CD4-positive, alpha-beta T cell treated with Interleukin-10 for 1 hour (primary cell): ENCODE measurements at places on chromosomes 7 and 10.

GRCh38 chr7:135197343-135197742 is 14.0 kb downstream of the WDR91 start:
- DNase-seq: no peak

GRCh38 chr7:17679458-17679857 is 260.8 kb downstream of the SNX13 start:
- DNase-seq: no peak

- DNase-seq: no peak
Observed at GRCh38 chr7:25054819-25055519, 70.1 kb downstream of the CYCS start.

DNA sequence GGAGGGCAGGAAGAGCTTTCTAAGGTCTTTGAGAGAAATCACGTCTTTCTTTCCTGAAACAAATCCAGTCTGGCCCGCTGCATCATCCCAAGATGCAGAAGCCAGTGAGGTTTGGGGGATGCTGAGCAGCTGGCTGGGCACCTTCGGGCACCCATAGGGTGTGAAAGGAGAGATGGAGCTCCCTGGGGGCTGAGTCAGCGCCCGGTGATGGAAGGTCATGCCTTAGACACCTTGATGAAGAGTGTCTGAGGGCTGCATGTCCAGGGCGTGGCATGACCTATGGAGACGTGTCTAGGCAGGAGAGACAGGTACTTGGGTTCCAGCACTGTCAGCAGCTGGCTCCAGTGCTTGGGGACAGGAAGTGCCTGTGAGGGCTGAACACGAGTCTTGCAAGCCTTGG is 88.3 kb downstream of the GOLGA7B start:
- no peak for DNase-seq

DNA sequence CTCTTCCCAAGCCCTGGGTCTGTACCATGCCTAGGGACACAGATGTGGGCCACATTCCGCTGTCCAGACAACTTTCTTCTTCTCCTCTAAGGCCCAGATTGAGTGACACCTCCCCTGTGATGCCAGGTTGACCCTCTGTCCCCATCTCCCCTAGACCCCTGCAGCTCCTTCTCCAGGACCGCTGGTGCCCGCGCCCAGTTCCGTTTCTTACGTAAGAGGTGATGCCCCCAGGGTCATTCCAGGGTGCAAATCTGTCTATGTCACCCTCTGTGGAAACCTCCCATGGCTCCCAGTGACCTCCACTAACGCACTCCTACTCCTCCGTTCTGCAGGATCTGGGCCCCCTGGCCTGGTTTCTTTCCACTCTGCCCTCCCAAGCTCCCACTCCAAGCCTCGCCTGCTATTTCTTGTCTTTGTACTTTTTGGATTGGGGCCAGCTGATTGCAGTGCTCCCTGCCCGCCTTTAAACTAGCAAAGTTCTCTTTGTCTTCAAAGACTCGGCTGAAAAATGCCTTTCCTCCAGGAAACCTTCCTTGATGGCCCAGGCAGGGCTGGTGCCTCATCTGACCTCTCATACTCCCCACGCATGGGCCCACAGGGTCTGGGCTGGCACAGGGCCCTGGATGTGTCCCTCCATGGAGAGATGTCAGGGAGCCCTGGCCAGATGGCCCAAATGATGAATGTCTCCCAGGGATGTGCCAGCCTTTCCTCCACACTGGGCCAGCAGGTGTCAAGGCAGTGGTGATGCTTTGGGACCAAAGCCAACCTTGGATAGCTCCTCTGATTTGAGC is 21.3 kb upstream of the ELN start:
- DNase-seq: no peak

DNA sequence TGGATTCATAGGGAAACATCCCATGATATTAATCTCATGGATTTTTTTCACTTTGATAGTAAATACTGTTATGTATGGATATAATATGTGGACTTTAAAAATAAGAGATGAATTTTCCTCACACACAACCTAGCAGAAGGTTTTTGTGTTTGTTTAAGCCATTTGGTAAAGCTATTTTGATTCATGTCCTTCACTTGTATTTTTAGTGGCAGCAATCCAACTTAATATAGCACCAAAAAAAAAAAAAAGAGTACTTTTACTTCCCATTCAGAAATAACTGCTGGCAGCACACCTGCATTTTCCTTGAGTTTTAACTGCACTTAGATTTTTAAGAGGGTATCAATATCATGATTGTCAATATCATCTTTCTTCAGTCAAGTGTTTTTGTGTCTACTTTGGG is 60.0 kb downstream of the MCMBP start:
- DNase-seq: no peak

DNA sequence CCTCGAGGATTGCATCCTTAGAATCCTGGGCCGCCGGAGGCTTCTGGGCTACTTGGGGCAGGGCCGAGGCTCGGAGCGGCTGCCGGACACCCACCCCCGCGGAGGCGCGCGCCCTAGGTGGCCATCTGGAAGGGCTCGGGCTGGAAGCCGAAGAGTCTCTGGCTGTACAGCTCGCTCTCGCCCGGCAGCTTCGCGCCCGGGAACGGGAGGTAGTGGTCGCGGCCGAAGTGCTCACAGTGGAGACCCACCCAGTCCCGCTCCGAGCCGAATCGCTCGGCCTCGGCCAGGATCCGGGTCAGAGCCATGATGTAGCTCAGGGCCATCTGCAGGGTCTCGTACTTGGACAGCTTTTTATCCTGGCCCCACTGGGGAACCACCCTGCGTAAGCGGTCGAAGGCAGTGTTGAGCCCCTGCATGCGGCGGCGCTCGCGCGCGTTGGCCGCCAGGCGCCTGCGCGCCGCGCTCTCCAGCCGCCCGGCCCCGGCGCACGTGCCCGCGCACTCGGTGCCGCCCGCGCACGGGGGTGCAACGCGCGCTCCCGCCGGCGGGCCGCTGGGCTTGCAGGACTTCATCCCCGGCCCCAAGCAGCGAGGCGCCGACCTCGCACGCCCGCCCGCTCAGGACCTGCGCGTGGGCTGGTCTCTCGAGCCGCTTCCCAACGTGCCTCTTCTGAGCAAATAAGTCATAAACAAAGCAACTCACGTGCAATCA is 652 bp downstream of the ATOH7 start:
- DNase-seq: peak; percentile 21

GRCh38 chr7:94244760-94245159 is 149.9 kb upstream of the COL1A2 start:
- DNase-seq: no peak

DNA sequence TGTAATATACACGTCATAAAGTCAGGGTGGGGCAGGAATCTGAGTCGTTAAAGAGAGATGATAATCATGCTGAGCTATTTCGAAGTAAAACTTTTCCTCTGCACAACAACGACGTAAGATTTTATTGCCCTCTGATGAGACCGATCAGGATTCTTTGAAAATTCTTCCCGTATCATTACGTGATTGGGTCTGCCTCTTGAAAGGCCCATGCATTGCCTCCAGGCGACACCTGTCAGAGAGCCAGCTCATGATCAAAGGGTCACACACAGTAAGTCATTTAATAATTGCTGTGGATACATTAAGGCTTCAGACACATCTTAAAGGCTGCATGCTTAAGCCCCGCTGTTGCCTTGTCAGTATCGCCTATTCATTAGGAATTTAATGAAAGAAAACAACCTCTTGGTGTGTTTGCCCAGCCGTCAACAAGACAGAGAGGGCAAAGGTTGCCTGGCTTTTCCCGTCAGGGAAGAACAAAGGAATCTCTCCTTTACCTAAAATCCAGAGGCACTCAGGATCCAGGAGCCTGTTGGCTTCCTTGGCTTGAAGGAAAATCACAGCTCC is 189.0 kb upstream of the SH2B2 start:
- DNase-seq: no peak

GRCh38 chr7:70480927-70481569 is 650.9 kb upstream of the GALNT17 start:
- DNase-seq: no peak

DNA sequence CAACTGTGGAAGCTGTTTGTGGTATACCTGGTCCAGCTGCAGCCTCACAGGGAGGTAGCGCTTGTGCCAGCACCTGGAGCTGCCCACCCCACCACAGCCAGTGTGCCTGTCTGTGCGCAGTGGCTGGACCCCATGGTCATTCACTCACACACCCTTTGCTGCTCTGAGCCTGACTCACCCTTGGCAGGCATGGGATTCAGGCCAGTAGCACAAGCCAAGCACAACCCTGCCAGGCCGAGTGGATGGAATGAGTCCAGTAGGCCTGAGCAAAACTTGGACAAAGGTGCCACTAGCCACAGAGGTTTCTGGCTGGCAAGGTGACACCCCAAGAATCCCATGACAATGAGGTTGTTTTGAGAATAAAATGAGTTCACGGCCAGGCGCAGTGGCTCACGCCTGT is 19.0 kb downstream of the RBM48 start:
- no peak for DNase-seq

- no peak for DNase-seq
Observed at GRCh38 chr7:72785166-72785955, 42.6 kb downstream of the TYW1B start.

- no peak for DNase-seq
Observed at GRCh38 chr10:46042527-46042926, 3.5 kb downstream of the MSMB start.

DNA sequence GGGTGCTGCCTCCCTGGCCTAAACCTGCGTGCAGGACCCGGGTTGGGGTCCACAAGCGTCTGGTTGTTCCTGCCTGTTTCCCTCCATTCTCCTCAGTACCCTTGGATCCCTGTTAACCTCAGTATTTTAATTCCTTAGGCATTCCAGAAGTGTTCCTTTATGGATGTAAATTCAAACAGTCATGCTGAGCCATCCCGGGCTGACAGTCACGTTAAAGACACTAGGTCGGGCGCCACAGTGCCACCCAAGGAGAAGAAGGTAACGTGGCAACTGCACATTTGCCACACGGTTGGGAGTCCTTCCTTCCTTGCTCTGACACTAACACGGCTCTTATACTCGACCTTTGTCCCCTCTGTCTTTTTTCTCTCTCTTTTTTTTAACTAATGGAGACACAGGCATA is 187.1 kb downstream of the ARHGAP21 start:
- no peak for DNase-seq

DNA sequence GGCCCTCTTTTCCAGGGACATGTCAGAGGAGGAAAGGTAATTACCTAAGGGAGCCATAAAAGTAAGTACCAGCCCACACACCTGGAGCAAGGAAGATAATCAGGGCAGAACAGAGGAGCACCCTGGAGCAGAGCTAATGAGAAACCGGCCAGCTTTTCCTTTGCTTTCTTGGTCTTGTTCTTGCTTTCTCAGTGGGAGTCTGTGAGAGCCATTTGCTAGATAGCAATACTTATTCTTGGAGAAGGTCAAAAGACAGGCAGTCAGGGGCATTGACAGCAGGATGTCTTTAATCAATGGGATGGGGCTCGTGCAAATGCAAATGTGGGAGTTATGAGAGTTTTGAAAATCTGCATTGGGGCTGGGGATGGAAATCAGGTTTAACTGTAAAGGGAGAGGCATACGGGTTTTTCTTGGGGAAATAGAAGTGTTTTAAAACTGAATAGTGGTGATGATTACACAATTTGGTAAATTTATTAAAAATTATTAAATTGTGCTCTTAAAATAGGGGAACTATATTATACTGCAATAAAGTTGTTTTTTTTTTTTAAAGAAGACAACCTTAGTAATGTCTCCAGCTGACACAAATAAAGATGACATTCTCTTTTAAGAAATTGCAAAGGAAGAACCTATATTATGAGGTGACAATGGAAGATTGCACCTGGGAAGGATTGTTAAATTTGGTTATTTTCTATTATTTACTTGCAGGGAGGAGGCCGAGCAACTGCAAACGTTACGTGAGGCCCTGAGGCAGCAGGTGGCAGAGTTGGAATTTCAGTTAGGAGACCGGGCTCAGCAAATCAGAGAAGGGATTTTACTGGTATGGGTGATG is 35.6 kb upstream of the PPP1R17 start:
- DNase-seq: no peak

GRCh38 chr10:34198953-34199352 is 616.1 kb downstream of the PARD3 start:
- no peak for DNase-seq

GRCh38 chr10:36254199-36254598 is 612.1 kb upstream of the FZD8 start:
- no peak for DNase-seq

- DNase-seq: no peak
Observed at GRCh38 chr7:96530786-96531185, 178.9 kb downstream of the SEM1 start.
